ENCODE measurements at places on chromosomes 13 and 19.

DNA sequence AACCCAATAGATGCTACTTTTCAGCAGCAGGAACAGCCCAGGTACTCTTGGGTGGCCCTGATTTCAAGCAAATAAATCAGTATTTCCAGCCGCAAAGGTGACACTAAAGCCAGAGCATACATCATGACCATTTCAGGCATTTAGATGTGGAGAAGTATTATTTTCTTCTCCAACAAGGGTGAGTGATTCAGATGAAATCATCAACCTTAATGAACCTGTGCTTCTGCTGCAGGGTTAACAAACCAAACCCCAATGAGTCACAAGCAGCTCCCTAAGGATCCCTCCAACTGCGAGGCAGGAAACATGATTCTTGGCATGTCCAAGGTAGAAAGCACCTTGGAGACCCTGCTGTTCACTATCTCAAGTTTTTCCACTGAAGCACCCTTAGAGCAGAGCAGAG lies 32.7 kb downstream of the MBNL2 start:
- no peak for DNase-seq

GRCh38 chr13:49610176-49610575 lies 18.1 kb upstream of the ARL11 start:
- DNase-seq, result no peak

GRCh38 chr19:46124638-46125115 lies at the start of gene IGFL3:
IGFL3 (minus strand) TSS chr19:46124688; CDS start chr19:46124649, 39 bp downstream.
- DNase-seq, result no peak

DNA sequence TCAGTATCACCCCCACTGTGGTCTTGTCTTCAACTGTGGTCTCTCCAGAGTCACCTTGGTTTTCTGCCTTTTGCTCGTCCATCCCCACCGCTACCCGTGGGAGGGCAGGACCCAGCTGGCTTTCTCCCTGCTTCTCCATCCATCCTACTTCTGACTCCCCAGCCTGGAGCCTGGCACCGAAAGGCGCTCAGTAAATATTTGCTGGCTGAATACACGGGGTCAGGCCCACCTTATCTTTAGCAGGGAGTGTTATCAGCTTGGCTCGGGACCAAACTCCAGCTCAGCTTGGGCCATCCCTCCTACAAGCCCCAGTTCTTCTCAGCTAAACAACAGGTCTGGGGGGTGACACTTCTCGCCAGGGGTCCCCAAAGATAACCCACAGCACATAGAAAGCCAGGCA lies 62.0 kb upstream of the KLF2 start:
- DNase-seq, result no peak

DNA sequence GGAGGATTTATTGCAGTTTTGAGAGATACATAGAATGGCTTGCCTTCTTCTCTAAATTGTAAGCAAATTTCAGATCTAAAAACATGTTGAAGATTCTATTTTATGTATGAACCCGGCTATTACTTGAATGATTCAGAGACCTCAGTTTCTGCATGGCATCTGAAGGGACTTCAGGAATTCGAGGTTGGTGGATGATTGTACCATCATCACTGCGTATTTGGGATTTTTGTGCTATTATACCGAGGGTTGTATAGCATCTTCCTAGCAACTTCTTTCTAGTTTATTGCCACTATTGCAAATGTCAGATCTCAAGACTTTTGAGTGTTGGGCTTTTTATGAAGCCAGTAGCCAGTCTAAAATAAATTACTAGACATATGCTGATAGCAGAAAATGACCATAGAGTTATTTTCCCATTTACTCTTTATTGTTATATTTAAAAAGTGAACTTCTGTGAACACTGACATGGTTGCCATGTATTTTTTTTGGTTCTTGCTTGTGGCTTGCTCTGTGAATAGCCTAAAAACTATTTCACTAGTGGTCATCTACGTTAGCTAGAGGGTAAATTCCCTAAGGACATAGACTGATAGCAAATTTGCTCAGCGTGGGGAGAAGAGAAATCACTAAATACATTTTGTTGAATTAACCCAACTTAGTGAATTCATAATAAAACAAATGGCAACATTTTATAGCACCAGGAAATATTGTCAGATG lies 70.6 kb upstream of the KLF12 start:
- no peak for DNase-seq

DNA sequence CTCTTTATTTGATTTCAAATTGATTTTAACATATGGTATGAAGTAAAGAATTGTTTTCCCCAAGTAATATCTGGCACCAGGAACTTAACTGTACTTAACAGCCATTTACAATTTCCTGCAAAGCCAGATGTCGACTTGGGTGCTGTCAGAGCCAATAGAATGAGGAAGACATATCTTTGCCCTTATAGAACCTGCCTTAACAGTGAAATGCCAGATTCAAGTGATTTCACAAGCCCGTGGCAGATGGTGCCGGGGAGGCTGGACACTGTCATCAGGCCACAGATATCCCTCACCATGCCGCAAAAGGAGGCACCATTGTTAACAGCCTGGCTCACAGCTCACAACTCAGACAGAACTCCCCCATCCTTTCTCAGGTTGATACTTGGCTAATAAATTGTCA lies 48.7 kb downstream of the ESD start:
- no peak for DNase-seq

DNA sequence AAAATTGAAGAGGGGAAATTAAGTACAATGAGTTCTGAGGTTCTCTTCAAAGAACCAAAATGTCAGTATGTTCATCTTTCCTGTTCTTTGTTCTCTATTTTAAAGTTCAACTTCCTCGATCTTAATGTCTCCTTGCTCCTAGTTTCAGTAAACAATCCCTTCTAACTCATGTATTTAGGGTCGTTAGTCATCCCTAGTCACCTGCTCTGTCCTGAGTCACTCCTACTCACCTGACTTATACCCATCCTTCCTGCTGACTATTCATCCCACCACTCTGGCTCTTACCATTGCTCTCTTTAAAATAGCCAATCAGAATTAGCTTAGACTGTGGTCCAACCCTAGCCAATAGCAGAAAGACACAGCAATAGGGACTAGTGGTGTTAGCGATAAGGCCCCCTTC lies 24.3 kb downstream of the ZNF90 start:
- DNase-seq, result no peak

DNA sequence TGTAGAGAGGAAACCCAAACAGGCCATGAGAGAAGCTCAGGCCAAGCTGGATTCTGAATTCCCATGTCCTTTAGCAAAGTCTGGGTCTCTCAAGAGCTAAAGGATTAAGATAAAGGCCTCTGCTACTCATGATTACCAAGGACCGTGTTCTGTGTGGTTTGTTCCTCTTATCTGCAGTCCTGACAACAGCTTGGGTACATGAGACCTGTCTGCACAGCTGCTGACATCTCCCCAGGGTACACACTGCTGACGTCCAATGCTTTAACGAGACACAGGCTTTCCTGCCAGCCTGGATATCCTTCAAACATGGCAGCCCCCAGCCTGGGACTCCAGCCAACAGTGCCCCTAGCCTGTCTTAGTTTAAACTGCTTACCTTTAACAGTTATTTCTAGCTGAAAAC lies 211.0 kb downstream of the SLC7A1 start:
- no peak for DNase-seq

DNA sequence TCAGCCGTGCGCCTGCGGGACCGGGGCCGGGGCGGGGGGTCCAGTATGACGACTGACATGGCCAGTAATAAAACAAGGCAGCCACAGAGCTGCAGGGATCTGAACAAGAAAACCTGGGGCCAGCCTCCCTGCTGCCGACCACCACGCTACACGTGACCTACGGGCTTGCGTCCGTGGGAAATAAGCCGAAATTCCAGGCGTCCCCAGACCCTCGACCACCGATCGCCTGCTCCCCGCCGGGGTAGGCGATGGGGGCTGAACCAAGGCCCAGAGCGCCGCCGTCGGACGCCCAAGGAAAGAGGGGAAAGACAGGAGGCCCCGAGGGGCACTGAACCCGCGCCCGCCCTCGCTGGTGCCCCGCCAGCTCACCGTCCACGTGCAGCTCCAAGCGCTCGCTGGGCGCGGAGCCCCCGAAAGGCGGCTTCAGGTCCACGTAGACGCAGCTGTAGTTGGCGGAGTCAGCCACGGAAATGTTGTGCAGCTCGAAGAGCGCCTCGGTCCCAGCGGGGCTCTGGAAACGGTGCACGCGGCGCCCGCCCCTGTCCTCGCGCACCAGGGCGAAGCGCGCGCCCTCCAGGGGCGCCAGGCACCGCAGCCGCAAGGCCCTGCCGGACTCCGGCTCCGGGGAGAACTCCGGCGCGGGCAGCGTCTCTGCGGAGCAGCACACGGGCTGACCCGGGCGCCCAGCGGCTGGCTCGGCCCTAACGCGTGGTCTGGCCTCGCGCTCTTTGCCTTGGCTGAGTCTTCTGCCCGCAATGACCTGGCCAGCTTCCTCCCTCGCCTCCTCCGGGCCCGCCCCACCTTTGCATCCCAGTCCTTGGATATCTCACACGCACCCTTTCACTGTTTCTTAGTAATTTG lies 3.1 kb downstream of the A1BG start:
- no peak for DNase-seq

DNA sequence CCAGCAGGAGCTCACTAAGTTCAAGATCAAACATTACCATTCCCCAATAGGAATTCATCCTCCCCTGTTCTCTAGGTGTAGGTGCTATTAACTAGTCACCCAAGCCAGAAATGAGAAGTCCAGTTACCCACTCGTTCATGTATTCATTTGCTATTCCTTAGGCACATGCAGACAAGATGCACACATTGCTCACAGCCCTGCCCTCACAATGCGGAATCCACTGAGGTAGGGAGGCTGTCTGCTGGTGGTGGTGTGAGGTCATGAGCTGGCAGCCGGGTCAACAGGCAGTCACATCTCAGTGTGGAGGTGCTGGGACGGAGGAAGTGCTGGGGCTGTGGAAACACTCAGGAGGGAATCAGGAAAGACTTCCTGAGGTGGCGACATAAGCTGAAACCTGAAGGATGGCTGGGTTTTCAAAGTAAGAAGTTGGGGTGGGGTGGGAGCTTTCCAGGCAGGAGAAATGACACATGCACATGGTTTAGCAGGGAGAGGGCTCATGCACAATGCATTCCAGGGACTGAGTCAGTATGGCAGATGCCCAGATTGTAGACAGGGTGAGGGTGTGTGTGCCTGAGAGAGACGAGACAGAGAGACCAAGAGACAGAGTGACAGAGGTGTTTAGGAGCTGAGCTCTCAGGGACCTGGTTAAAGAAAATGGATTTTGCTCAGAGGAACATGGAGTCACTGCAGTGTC lies 117.6 kb downstream of the USP12 start:
- no peak for DNase-seq

GRCh38 chr13:44013758-44014291 lies 134.1 kb downstream of the LACC1 start:
- no peak for DNase-seq

GRCh38 chr19:41808663-41809566 lies 12.5 kb downstream of the CEACAM3 start:
- no peak for DNase-seq

All from cortex of kidney (tissue), 1 donor.